Cerebellar nuclear complex (tissue), 1 donor: ENCODE measurements at places on chromosomes 13 and 19.

- DNase-seq, result no peak
Observed at GRCh38 chr13:111372651-111373425, 52.4 kb downstream of the TEX29 start.

DNA sequence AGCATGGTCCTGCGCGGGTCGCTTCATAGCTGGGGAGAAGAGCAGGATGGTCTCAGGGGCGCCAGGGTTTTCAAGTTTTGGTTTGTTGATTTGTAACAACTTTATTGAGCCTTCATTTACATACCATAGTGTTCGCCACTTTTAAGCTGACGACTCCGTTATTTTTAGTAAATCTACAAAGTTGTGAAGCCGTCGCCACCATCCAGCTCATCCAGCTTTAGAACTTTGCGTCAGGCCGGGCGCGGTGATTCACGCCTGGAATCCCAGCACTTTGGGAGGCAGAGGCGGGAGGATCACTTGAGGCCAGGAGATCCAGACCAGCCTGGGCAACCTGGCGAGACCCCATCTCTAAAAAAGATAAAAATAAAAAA, 404 bp downstream of the C19orf44 start:
- no peak for DNase-seq

DNA sequence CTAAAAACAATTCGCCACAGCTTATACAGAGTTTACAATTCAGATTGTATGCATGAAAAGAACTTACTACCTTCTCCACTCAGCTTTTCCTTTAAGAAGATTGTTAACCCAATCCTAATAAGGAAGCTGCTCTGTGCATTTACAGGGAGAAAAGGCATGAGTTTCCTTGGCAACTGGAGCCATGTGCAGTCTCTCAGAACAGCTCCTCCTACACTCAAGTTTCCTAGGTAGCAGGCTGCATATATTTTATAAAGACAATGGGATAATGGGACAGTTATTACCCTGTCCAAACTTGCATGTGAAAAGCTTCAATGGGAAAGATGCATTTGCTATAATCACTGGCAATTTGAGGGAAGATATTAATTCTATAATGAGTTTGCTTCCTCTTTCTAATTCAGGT, 125.5 kb upstream of the TRPC4 start:
- no peak for DNase-seq

- no peak for DNase-seq
Observed at GRCh38 chr19:18412610-18413239, 6.5 kb upstream of the SSBP4 start.

GRCh38 chr19:5035105-5035761, 66.3 kb downstream of the KDM4B start:
- no peak for DNase-seq

GRCh38 chr19:5533257-5533656, 34.5 kb downstream of the TINCR start:
- no peak for DNase-seq

GRCh38 chr13:50319635-50320255, 304.5 kb downstream of the KCNRG start:
- DNase-seq, result no peak

- DNase-seq, result no peak
Observed at GRCh38 chr19:4316956-4317355, 12.6 kb downstream of the FSD1 start.

DNA sequence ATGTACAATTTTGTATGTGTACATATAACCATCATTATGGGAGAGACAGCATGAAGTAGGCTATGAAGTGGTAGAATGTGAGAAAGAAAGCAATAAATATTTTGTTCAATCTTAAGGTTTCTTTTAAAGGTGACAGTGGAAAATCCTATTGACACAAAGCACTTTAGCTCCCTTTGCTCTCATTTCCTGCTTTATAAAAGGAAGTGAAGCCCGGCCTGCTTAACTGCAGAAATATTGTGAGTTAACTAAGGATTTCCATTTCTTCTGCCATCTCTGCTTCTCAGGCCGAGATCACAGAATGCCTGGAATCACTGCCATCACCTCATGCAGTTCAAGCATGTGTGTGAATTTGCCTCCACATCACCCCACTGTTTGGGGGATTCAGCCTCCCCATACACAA, 83.5 kb downstream of the FRY start:
- no peak for DNase-seq

DNA sequence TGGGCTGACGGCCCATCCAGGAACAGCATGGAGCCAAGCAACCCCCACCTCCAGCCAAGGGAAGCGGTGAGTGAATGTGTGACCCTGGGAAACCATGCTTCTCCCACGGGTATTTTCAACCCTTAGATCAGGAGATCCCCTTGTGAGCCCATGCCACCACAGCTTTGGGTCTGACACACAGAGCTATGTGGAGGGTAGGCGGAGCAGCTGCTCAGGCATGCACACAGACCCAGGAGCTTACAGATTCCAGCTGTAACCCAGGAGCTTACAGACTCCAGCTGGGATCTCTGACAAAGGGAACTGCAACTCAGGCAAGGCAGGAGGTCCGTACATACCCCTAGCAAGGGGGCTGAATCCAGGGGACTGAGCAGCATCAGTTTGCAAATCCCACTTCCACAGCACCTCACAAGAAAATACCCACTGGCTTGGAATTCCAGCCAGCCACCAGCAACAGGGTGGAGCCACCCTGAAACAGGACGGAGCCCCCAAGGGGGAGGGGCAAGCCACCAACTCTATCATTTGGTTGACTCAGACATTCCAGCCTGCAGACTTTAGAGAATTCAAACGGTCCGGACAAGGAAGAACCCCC, 40.8 kb upstream of the RFXAP start:
- DNase-seq, result no peak

DNA sequence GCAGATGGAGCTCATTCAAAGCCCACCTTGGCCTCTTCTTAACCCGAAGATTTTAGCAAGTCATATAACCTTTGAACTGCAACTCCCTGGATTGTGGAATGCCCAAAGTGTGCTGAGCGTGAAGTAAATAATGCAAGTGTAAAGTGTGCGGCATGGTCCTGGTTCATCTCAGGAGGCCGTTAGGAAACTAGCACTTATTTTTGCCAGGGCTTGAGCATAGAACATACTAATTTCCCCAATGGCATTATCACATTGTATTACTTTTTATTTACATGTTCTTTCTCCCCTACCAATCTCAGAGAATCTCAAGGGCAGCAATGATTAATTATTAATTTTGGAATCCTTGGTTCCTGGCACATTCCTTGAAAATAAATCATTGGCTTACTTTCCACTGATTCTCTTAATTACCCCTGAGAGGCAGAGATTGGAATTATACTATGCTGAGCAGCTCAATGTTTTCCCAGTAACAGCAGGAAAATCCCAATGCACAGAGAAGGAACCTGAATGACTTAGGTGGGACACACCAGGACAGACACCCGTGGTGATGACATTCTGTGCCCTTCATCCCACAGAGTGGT, 128.8 kb upstream of the GJB6 start:
- no peak for DNase-seq

DNA sequence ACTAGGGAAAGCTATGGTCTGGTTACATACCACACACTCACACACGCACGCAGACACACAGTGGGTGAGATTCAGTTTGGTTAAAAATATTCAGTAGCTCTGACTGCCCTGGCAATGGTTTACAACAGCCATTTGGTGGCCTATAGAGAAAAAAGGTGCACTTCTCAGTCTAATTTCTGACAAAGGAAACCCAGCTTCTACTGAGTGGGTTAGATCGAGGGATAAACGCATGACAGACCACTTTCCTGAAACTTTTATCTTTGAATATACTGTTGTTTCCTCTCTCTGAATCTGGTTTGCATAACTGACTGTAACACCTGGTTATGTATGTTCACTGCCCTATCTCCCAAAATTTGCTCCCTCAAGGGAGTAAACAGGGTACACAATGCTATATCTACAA, 2.5 kb downstream of the LIG4 start:
- no peak for DNase-seq

GRCh38 chr19:54517483-54517882, 14.9 kb downstream of the LAIR2 start:
- DNase-seq, result no peak

DNA sequence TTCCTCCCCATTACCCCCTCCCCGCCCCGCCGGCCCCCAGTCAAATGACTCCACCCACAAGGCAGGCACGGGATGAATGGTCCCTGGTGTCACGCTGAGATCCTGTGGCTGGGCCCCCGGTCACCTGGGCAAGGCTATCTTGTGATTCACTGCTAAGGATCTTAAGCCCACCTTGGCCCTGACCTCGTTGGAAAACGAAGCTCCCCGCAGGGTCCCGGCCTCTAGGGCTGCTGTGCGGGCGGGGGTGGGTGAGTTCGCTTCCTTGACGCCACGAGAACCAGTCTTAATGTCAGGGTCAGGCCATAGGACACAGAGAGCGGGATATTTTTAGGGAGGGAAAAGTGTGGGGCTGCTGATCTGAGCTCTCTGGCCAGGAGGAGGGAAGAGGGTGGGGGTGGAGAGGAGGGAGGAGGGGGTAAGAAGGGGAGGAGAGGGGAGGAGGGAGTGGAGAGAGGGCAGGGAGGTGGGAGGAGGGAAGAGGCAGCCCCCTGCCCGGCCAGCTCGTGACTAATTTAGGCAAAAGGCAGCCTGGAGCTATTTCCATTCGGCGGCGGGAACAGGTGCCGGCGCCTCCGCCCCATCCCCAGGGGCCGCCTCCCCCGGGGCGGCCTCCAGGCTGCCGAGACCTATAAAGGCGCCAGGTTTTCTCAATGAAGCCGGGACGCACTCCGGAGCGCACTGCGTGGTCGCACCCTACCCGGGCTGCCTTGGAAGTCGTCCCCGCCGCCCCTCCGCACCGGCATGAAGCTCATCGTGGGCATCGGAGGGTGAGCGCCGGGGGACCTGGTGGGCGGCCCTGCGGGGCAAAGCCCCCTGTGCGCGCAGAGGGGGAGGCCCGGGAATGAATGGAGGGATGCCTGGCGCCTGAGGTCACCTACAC, at the start of gene NMRK2:
NMRK2 (plus strand) TSS at position 139 of the 880 bp plus-strand sequence; CDS start at position 742, 603 bp downstream.
- DNase-seq, result no peak

GRCh38 chr13:40682449-40683240, 16.2 kb upstream of the FOXO1 start:
- DNase-seq, result no peak
